ENCODE measurements at places on chromosomes 11 and 22.

- peak; percentile 13 for DNase-seq
These were observed 347 bp downstream of the MN1 start for GRCh38 chr22:27801202-27801615.

DNA sequence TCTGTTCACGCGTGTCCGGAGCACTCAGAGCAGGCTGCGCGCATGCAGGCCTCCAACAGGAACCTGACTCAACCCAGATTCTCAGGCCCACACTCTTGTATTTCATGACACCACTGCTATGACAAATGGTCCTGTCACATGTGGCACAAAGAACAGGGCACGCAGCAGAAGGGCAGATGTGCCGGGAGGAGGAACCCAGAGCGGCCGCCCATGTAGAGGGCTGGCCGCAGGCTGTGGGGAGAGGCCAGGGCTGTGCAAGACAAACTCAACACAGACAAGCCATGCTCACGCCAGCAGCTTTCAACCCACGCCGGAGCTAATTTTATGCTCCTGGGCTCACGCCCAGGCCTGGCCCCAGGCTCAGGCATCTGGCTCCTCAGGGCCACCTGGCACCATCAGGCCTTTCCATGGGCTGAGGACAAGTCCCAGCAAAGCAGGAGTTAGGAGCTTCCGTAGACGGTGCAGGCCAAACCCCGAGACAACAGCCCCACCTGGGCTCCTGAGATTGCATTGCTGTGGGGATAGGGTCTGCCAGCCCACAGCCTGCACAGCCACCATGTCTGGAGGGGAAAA, 40.0 kb downstream of the DUSP8 start:
- DNase-seq: no peak

GRCh38 chr11:80204021-80204420, 763.2 kb upstream of the TENM4 start:
- no peak for DNase-seq

DNA sequence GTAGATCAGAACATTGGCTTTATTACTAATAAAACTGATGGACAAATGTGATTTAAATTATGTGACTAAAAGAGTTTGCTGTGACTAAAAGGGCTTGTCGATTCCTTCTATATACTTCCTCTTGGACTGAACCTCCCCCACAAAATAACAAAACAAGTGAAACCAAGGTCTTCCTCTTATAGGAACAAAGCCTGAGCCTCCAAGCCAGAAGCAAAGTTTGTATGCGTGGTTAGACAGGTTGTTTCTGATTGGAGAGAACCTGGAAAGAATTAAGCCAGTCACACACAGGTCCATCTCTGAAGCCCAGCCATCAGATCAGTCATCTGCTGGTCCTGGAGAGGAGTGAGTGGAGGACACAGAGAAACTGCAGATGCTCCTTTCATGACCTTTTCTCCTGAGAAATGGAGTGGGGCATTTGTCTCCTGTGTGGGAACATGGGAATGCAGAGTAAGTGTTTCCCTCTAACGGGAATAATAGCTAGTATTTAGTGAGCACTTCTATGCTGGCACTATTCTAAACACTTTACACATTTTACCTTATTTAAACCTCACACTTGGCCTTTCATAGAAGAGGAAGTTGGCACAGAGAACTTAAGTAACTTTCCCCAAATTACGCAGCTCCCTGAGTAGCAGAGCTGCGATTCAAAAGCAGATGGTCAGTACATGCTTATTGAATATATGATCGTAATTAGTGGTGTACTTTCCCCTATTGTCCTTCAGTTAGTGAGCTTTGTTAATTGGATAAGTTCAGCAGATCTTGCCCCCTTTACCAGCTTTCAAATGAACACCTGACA, 77.1 kb downstream of the UVRAG start:
- DNase-seq: no peak

GRCh38 chr11:838441-839279, 3.7 kb downstream of the POLR2L start:
- DNase-seq: no peak

DNA sequence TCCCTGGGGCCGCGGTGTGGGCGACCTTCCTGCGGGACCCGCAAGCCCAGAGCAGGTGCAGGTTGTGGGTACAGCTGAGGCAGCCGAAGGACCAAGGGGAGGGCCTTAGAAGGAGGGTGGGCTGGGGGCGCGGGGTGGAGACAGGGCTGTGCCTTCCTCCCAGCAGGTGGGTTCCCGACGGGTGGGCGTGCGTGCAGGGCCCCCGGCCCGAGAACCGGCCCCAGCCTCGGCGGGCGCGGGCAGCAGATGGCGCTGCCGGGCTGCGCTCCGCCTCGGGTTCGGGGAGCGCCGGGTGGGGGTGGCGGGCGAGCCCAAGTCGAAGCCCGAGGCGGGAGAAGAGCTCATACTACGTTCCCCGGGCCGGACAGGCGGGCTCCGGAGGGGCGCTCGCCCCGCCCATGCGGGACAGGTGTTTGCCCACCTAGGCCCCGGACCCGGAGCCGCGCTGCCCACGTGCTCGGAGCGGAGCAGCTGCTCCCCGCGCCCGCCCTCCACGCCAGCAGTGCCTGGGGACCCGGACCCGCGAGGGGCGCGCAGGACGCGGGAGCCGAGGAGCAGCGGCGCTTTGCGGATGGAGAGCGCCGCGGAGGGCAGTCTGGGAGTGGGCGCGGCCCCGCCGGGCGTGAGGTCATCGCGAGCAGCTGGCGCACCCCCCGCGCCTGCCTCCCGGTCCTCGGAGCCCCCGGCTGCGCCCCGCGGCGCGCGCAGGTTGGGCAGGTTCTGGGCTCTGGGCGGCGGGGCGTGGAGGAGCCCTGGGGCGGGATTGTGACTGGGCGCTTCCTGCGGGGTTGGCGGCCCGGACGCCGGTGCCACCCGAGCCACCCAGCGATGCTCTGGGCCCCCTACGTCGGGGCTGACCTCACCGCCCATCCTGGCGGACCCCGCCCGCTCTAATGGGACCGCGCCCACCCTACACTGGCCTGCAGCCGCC, 25.3 kb downstream of the DUSP8 start:
- DNase-seq: no peak

GRCh38 chr11:126333142-126333541, 22.3 kb upstream of the ST3GAL4 start:
- DNase-seq: no peak

DNA sequence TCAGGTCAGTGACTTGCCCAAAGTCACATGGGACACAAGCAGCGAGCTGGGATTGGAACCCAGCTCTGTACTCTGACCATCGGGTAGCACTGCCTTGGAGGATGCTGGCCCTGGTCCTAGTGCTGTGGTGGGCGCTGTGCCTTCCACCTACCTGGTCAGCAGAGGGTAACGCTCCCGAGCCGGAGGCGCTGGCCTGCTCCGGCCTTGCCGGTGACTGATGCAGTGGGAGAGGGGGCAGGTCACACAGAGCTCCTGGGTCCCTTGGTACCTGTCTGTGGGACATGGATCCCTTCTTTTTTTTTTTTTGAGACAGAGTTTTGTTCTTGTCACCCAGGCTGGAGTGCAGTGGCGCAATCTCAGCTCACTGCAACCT, 43.0 kb downstream of the CACNA1I start:
- no peak for DNase-seq

DNA sequence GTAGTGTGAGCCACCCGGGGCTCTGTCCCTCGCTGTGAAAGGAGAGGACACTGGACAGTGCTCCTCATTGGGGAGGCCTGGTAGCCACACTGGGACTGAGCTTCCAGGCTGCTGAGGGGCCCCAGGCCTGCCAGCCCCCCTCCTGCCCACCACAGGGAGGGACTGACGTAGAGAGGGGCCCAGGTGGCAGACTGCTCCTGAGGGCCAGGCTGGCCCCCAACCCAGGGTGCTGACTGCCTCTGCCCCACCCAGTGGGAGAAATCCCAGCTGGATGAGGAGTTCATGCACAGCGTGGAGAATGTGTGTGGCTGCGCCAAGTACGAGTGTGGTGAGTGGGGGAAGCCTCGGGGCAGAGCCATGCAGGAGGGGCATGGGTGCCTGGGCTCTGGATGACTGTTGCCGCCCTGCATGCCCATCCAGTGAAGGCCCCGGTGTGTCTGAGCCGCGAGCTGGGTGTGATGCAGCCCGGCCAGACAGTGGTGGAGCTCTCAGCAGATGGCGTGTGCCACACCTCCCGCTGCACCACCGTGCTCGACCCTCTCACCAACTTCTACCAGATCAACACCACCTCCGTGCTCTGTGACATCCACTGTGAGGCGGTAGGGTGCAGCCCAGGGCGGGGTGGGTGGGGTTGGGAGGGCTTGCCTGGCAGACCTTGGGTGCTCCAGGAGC, 78.7 kb upstream of the MYOD1 start:
- no peak for DNase-seq

- no peak for DNase-seq
These were observed 439.1 kb downstream of the METTL15 start for GRCh38 chr11:28547321-28547741.

DNA sequence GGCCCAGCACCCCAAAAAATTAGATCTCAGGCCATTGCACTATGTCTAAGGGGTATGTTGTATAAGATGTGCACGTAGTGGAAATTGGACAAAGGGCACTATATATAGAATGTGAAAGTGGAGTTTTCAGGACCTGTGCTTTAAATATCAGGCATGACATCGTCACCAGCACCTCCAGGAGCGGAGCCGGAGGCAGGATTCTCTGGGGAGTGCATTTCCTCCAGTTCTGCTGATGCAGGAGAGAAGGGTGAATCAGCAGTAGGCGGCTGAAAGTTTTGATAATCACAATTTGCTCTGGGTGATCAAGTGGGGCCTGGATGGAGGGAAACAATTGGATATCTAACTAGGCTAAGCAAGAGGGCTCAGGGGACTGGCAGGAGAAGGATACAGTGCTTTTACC, 69.1 kb upstream of the NTM start:
- DNase-seq: no peak

- no peak for DNase-seq
These were observed 8.0 kb downstream of the RAC2 start for GRCh38 chr22:37235897-37236607.

DNA sequence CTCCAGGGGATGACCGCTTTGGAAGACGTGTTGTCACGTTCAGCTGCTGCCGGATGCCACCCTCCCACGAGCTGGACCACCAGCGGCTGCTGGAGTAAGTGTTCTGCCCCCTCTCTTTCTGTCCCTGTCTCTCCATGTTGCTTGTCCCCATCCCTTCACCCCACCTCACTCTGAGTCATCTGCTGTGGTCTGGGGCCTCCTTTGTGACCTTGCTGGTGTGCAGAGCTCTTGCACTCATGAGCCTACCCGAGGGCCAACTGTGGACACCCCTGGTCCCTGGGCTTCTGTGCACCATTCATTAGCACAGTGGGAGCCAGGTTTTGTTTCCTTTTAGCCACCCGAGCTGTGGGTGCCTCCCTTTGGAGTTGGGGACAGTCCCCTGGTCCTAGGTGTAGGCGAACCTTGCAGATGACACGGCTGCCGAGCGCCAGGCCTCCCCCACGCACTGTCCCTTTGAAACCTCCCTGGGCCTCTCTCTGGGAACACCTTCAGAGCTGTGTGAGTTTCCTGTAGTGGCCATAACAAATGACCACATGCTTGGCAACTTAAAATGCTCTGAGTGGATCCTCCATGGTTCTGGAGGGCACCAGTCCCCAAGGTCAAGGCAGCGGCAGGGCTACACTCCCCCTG, 49.8 kb downstream of the ARHGAP8 start:
- DNase-seq: no peak

DNA sequence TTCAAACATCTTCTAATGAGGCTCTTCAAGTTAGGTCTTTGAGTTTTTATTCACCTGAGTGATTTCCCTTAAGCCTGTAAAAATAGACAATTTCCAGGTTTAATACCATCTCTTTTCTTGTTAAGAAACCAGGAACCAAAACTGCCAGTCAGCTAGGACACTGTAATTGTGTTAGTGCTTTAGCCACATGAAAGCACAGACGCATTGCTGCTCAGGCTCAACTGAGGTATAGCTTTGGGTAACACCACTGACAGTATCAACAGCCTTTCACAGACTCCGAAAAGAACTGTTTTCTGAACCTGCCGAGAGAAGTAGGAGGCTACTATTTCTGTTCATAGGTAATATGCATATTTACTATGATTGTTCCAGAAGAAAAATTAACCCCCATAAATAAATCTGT, 768.7 kb downstream of the ETS1 start:
- DNase-seq: no peak

DNA sequence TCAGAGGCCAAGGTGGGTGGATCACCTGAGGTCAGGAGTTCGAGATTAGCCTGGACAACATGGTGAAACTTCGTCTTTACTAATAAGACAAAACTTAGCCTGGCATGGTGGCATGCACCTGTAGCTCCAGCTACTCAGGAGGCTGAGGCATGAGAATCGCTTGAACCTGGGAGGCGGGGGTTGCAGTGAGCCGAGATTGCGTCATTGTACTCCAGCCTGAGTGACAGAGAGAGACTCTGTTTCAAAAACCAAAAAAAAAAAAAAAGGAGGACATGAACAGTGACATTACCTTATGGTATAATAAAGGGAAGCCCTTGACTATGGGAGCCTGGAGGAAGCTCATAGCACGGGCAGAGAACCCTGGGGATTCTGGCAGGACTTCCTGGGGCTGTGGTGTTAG, 16.5 kb upstream of the PLEKHB1 start:
- no peak for DNase-seq

DNA sequence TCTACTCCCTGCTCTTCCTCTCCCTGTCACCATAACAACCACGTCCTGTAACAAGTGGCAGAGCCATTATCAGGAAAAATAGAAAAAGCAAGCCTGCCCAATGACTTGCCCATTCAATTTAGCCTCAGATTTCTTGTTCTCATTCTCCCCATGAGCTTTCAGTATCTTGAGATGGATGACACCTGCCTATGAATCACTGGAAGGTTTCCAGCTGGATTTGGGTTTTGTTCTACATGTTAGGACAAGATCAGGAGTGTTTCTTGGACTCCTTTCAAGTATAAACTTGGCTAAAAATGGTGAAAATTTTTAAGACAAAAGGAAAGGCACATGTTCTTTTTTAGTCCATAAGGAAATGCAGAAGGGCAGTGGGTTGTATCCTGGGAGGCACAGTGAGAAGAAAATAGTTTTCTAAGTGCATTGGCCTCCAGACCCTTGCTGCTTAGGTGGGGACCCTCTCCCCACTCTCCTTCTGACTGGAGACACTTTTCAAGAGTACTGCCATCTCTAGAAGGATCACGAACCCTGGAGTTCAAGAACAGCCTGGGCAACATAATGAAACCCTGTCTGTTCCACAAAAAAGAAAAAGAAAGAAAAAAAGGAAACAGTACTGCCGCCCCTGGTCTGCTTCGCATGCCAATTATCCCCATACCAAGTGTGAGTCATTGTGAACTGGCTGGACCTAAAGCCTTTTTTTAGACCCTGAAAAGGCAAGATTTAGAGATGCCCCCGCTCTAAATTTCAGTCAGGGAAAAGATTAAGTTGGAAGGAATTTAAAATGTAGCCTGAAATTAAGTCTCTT, 51.0 kb downstream of the MTNR1B start:
- no peak for DNase-seq

DNA sequence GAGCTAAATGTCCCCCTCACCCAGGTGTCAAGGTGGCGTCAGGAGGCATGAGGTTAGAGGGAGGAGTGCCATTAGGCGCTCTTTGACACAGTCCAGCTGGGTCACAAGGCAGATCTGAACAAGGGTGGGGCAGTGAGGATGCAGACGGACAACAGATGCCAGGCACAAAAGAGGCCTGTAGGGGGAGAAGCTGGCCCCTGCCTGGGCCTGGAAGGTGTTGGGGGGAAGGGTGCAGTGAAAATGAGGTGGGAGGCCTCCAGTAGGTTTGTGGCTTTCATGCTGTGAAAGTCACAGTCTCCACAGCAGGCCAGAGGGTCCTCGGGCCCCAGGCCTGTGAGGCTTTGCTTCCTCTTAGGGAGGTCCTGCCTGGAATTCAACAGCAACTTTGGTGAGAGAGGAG, 85.0 kb upstream of the PLET1 start:
- no peak for DNase-seq

GRCh38 chr11:93844568-93844967, 5.8 kb downstream of the VSTM5 start:
- DNase-seq: no peak

GRCh38 chr11:119936426-119936825, 201.5 kb downstream of the TRIM29 start:
- no peak for DNase-seq

Data from effector CD4-positive, alpha-beta T cell (primary cell).